ENCODE measurements at places on chromosomes 16 and 17.

DNA sequence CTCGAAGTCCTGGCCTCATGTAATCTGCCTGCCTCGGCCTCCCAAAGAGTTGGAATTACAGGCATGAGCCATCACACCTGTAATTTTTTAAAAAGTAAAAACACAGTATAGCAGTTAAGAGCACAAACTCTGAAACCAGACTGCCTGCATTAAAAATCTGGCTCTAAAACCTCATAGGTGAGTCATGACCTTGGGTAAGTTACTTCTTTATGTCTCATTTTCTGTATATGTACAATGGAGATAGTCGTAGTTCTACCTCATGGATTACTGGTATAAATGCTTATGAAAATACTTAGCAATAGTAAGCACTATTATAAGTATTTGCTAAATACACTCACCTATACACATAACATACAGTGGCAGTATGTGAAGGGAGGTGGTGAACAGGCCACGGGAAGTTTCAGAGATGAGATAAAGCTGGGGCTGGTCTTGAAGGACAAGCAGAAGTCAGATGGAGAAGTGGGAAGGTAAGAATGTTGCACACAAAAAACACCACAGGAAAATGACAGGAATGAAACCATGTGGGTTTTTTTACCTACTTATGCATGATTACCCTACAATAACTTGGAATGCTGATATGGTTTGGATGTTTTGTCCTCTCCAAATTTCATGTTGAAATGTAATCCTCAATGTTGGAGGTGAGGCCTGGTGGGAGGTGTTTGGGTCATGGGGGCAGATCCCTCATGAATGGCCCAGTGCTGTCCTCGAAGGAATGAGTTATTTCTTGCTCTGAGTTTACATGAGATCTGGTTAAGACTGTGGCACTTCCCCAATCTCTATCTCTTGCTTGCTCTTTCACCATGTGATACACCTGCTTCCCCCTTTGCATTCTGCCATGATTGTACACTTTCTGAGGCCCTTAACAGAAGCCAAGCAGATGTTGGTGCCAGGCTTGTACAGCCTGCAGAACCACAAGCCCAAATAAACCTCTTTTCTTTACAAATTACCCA lies 33.9 kb downstream of the ZNF652 start:
- H3K36me3 ChIP-seq = peaks cover 5% of the 10 kb centered on the region
- H3K27ac ChIP-seq = peak overlapping the region; percentile 91
- H3K27me3 ChIP-seq = no peaks in the 10 kb centered on the region
- DNase-seq = peak; percentile 47

GRCh38 chr16:71811261-71811803 lies 2.7 kb upstream of the AP1G1 start:
- H3K4me3 ChIP-seq = no peak overlapping the region
- DNase-seq = no peak
- H3K27ac ChIP-seq = no peak overlapping the region

GRCh38 chr17:9181640-9182039 lies 160.3 kb downstream of the NTN1 start:
- DNase-seq = no peak
- no peaks in the 10 kb centered on the region for H3K4me1 ChIP-seq
- no peak overlapping the region for H3K27ac ChIP-seq
- no peaks in the 10 kb centered on the region for H3K27me3 ChIP-seq
- no peak overlapping the region for H3K4me3 ChIP-seq

GRCh38 chr16:82499302-82499701 lies 127.5 kb upstream of the CDH13 start:
- H3K27me3 ChIP-seq = peaks cover 7% of the 10 kb centered on the region
- H3K27ac ChIP-seq = no peak overlapping the region
- H3K4me1 ChIP-seq = no peaks in the 10 kb centered on the region
- no peaks in the 10 kb centered on the region for H3K36me3 ChIP-seq

GRCh38 chr16:12184419-12184917 lies 207.9 kb downstream of the SNX29 start:
- no peak for DNase-seq
- no peak overlapping the region for H3K4me3 ChIP-seq
- H3K4me1 ChIP-seq = peaks cover 10% of the 10 kb centered on the region
- H3K36me3 ChIP-seq = no peaks in the 10 kb centered on the region
- no peak overlapping the region for H3K27ac ChIP-seq
- H3K27me3 ChIP-seq = no peaks in the 10 kb centered on the region

All from naive B cell (primary cell).